ENCODE measurements at places on chromosomes 3 and 15.

DNA sequence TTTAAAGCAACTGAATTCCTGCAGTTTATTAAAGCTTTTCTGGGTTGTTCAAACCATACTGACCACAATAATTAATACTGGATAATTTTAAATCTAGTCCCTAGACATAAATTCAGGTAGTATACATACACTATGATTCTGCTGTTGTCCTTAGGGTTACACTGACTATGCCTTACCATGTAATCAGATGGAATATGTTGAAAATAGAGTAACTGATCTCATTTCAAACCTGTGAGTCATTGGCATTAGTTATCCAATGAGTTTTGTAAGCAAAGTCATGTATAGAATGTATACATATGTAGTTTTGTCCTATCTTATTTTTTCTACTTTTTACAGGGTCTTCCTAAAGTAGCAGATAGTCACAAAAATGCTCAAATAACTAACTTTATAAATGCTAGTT is 517.1 kb upstream of the CCDC54 start:
- no peak for DNase-seq

DNA sequence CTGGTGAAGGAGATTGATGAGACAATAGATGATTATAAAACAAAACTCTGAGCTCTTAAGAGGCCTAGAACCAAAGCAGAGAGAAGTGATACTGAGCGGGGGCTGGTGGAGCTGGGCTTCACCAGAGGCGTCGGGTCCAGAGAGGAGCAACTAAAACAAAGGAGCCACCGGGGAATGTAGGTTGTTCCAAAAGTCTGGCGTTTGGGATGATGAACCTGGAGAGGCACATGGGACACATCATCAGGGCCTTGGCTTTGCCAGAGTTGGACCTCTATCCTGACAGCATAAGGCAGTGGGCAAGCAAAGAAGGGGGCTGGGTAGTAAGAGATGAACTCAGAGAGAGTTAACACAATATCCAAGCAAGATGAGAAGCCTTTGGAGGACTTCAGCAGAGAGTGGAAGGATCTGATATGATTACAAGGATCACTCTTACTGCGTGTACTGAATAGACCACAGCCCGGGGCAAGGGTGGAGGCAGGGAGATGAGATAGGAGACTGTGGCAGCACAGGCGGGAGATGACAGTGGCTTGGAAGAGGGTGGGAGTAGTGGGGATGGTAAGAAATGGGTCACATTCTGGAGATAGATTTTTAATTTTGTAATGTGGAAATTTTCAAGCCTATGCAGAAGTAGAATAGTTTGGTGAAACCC is 36.0 kb upstream of the RASA2 start:
- DNase-seq: peak; percentile 40

DNA sequence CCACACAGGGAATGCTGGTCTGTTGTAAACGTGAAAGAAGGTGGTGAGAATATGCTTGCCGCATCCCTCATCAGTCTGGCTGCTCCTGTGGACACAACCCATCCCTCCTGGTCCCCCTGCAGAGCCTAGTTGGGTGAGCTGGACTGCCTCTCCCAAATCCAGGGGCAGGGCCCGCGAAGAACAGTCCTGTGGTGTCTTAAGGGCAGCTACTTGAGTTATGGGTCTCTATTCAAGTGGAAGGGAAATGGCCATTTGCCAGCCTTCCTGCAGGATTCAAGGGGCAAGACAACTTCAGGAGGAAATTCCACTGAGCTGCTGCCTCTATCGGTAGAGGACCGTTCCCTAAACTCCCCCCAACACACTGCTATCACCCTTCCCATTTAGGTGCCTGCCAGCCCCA is 98.9 kb downstream of the IQSEC1 start:
- DNase-seq: no peak

DNA sequence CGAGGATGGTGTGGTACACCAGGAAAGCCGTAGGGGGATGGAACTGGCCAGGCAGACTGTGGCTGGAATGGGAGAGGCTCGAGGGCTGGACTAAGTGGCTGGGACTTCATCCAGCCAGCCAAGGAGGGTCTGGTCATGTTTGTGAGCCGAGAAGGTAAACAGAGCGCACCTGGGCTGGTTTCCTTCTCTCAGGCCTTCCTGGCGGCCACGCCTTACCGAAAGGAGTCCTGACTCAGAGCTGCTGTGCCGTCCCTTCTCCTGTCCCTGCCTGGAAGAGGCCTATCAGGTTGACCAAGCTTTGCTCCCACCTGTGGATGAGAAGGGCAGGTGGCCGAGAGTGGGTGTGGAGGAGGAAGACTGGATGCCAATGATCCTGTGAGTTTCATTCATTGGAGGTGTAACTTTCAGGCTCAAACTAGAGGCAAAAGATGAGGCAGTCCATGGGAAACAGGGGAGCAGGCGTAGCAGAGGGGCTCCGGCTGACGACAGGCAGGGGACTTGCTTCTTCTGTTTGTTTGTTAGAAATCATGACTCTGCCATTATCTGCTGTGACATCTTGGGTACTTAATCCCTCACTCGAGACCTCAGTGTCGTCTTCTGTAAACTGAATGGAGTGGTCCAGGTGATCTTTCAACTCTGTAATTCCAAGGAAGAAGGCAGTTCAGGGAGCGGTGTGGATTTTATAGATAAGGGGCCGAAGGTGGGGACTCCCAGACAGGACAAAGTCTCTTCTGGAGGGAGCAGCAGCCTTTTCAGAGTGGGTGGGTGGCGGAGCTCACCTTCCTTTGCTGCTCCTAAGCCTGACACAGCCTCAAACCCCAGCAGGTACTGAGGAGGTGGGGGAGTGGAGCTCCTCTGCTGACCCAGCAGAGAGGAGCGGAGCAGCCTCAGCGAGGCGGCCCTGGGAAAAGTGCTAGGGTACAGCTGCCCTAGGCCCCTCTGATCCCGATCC is 71.8 kb upstream of the GATM start:
- DNase-seq: no peak

GRCh38 chr3:61146010-61146890 is 105.0 kb downstream of the FHIT start:
- no peak for DNase-seq
